ENCODE measurements at places on chromosomes 5 and 9. TPM values are rescaled to one million over a fixed set of nuclear protein-coding genes. Genes with fewer than 3 reads are reported as not detected.

ZNF354C gene
- polyA plus RNA-seq, result 0.81 TPM

- H3K4me1 ChIP-seq, result no peaks in the 10 kb centered on the region
- no peaks in the 10 kb centered on the region for H3K36me3 ChIP-seq
- H3K4me3 ChIP-seq, result no peak overlapping the region
- H3K27me3 ChIP-seq, result no peaks in the 10 kb centered on the region
- H3K27ac ChIP-seq, result no peak overlapping the region
Observed at GRCh38 chr5:100731768-100732167, 171.3 kb downstream of the ST8SIA4 start.

DNA sequence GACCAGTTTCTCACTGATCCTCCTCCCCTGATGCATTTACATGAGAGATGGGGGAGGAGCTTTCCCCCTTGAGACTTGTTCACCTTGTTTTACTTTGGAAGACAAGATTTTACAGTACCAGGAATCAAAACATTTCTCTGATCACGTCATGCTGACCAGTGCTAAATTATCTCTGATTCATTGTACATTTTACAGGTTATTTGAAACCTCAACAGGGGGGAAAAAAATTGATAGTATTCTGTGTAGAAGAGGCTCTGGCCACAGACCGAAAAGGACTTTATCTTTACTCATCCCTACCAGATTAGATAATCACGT is 133.9 kb downstream of the GRIA1 start:
- DNase-seq, result no peak
- no peaks in the 10 kb centered on the region for H3K27me3 ChIP-seq
- H3K27ac ChIP-seq, result no peak overlapping the region
- no peaks in the 10 kb centered on the region for H3K36me3 ChIP-seq
- no peak overlapping the region for H3K4me3 ChIP-seq

DNA sequence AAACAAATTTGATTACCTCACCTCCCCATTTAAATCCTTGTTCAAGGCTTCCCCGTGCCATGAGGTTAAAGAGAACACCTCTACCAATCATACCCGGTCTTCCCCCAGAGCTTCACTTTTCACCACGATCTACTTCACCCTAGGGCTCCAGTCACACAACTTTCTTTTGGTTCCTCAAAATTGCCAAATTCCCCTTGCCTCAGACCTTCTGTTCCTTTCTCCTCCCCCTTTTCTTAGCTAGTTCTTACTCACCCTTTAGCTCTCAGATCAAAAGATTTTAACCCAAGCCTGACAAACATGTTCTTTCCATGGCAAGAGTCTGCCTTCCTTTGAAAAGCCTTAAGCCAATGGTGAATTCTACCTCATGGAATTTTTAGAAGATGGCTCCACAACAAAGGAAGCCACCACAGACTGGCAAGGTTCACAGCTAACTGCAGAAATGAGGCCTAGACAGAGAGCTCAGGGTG is 56.7 kb downstream of the MAPKAP1 start:
- H3K4me3 ChIP-seq, result no peak overlapping the region
- H3K27ac ChIP-seq, result no peak overlapping the region
- no peak for DNase-seq
- no peaks in the 10 kb centered on the region for H3K36me3 ChIP-seq
- H3K27me3 ChIP-seq, result no peaks in the 10 kb centered on the region
- peaks cover 5% of the 10 kb centered on the region for H3K4me1 ChIP-seq

All from small intestine (tissue), 16 donors.